ENCODE measurements at places on chromosomes 16 and 17. TPM values are rescaled to one million over a fixed set of nuclear protein-coding genes. Genes with fewer than 3 reads are reported as not detected.

The TEX19 gene
- polyA plus RNA-seq: not detected

- no peak for DNase-seq
Measured at GRCh38 chr17:1274245-1274608, 4.0 kb downstream of the BHLHA9 start.

The REXO5 gene
- polyA plus RNA-seq: 6.6 TPM

DNA sequence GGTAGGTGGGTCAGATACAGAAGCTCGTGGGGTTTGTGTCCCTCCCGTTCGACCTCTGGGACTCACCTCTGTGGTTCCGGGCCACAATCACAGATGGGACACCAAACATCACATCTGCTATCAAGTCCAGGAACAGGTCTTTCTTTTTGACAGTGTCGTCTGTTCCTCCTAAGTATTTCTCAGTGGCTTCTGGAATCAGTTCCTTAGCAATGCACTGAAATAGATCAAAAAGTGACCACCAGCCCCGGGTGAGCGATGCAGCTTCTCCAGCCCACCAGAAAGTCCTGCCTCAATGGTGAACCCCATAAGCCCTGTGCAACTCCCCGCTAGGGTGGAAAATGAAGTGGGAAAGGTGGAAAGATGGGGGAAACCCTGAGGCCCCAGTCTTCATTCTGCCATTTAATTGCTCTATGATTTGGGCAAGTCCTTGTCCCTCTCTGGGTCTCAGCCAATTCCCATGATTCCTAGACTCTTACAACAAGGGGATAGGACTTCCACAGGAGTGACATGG is 22.4 kb downstream of the CES1 start:
- DNase-seq: no peak

DNA sequence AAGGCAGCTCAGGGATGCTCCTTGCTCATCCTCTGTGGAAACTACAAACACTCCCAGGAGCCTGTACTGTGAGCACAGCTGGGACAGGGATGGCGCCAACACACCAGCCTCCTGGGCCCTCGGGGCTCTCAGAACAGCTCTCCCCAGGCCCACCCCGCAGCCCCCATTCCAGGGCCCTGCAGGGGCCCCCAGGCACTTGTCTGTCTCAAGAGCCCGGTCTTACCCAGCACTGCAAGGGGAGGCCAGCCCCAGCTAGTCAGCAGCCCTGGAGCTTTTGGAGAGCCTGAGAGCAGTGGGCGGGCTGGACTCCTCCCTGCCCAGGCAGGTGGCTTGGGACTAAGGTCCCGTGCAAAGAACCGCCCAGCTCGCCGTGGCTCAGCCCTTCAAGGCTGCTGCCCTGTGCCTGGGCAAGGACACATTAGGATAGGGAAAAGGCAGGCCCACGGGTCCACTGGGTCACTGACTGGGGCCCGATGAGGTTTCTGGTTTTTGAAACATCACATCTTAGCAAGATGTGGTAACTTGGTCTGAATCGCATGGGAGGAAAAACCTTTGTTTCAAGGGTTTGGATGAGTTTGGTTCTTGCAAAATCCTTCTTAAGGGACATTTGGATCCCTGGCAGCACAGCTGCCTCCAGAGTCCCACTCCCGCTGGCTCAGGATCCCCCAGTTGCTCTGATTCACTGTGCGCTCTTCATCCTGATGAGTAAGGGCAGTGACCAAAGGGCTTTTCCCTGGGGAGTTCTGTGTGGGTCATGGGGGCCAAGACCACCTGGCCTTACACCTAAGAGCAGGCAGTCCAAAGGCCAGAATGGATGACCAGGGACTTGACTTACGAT is 2.8 kb downstream of the DNASE1L2 start:
- no peak for DNase-seq

DNA sequence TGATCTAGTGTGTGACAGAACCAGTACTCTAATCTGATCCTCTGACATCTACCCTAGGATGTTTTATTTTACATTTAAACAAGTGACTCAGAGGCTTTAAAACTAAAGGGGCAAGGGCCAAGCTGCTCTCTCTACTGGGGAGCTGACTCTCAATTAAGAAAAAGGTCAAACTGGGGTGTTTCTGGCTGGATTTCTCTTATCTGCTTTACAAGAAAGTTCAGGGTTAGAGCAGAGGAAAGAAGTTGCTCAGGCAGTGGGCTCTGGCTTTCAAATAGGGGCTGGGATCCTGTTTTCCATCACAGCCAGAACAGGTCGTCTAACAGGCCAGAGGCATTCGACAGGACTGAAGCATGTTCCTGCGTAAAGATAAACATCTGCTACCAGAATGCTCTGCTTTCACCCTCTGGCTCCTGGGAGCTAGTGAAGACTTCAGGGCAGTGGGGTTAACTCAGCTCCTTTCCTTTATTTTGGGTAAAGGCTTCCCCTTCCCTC is 8.5 kb downstream of the MMP28 start:
- DNase-seq: no peak

Measured in renal cortex interstitium (tissue), 15 donors.